Endothelial cell (in vitro differentiated cells): ENCODE measurements at places on chromosomes 13 and 19.
A peak's percentile ranks its signal among the peaks of the same experiment; 100 is the strongest.

DNA sequence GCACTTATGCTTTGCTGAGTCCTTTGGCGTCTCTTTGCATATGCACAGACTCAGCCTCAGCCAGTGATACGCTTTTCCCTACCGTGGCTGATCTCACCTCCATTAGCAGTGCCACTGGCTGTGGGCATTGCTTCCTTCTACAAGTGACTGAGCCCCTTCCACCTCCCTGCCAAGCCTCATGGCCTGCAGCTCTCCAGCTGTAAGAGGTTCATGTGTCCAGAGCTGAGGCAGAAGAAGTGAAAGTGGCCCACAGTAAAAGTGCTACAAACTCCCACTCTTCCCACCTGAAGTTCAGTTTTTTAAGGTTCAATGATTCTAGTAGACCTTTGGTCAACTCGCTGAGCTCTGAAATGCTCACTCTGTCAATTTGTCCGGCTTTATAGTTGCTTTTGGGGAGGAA lies 44.7 kb downstream of the SMARCA4 start:
- DNase-seq, result no peak

- no peak for DNase-seq
Measured at GRCh38 chr19:35805526-35806102, 7.0 kb downstream of the PRODH2 start.

DNA sequence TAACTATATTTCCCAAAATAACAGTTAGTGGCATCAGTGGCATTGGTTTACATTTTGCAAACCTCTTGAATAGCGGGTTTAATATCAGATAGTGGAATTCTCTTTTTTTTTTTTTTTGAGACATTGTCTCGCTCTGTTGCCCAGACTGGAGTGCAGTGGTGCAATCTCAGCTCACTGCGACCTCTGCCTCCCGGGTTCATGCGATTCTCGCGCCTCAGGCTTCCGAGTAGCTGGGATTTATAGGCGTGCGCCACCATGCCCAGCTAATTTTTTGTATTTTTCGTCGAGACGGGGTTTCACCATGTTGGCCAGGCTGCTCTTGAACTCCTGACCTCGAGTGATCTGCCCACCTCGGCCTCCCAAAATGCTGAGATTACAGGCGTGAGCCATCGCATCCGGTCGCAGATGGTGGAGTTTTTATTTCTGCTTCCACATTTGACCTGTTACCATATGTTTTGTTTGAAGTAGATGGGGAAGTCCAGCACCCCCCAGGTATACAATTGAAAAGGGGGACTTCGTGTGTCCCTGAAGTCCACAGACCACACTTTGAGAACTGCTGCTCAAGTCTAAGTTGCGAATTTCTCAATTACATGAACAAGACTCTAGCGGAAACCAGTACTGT lies 40.5 kb upstream of the XPO4 start:
- no peak for DNase-seq

GRCh38 chr13:34543836-34544235 lies 398.2 kb upstream of the NBEA start:
- no peak for DNase-seq

- DNase-seq, result no peak
Measured at GRCh38 chr13:21871919-21872318, 201.0 kb downstream of the FGF9 start.

DNA sequence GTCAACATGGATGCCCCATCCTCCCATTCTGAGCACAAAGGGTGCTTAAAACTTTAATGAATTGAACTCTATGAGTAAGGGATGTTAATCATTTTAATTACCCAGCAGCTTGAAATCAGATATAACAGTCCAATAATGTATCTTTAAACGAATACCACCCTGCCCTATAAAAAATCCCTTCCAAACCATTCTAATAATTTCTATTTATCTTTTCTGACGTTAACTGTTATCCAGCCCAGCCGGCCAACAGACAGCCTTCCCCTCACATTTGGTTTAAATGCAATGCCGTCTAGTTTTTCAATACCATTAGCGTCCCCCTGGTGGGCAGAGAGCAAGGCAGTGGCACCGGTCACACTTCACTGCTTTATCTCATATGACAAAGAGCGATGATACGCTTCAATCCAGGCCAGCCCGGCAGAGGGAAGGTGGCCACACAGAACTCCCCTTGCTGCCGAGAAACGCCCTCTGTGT lies 402.2 kb upstream of the ZNF507 start:
- DNase-seq, result peak; percentile 11

DNA sequence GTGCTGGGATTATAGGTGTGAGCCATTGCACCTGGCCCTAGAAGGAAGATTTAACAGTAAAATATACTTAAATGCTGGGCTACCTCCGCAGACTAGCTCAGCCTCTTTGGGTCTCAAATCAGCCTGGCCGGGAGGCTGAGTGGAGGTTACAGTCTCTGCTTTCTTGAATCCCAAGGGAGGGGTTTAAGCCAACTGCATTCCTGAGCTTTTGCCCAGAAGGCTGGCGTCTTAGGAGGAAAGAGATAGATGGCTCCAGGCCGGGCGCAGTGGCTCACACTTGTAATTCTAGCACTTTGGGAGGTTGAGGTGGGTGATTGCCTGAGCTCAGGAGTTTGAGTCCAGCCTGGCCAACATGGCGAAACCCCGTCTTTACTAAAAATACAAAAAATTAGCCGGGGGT lies 623 bp upstream of the C5AR1 start:
- no peak for DNase-seq

DNA sequence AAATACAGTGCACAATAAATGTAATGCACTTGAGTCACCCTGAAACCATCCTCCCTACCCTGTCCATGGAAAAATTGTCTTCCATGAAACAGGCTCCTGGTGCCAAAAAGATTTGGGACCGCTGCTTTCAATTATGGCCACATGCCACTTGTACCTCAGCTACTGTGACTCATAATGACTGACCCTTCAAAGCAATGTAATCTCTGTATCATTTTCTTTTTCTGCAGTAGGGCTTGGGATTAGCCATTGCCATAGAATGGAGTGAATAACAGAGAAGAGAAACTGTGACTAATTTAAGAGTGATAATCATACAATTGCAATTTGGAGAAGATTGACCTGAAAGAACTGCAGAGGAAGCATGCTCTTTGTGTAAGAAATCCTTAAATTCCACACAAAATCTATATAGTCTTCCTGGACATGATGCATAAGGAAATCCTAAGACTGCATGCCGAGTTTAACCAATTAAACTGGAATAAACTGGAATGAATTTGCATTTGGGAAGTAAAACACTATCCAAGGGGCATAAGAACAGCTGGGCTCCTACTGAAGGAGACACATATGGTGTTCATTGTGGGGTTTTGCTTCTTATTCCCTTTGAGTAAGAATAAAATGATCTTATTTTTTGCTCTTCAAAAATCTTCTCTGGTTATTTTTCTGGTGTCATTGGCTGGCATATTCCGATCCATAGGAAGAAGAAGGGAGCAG lies 59.5 kb upstream of the SLC7A1 start:
- no peak for DNase-seq

- no peak for DNase-seq
Measured at GRCh38 chr19:43839139-43839538, 12.0 kb downstream of the ZNF283 start.

- no peak for DNase-seq
Measured at GRCh38 chr13:85819513-85819912, 20.3 kb upstream of the SLITRK6 start.

DNA sequence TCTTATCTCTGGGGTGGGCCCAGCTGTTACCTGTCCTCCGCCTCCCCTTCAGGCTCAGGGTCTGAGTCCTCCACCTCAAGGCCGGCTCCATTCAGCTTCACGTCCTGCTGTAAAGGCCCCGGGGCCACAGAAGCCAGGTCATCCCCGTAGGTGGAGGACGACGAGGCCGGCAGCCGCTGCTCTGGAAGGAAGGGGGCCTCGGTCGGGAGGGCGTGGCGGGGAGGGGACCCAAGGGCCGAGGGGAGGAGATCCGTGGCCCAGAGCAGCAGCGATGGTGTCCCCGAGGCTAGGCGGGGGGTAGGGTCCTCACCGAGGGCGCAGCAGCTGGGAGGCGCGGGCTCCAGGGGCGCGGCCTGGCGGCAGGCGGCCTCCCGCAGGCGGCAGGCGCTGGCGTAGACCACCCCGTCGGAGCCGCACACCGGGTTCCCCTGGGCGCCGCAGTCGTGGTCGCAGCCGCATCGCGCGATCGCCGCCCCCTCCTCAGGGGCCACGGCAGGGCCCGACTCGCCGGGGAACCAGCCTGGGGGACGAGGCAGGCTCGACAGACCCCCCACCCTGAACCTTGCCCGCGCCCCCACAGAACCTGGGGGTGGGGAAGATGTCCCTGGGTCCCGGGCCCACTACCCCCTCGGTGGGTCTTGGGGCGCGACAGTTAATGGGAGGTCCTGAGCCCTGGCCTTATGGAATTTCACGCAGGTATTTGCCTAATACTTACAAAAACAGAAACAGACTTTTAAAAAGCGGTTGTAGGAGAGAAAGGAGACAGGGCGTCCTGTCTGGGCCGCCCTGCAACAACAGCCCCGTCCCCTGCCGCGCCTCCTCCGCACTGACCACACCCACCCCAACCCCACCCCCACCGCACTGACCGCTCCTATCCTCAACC lies 7.6 kb downstream of the F2RL3 start:
- DNase-seq, result peak; percentile 28

DNA sequence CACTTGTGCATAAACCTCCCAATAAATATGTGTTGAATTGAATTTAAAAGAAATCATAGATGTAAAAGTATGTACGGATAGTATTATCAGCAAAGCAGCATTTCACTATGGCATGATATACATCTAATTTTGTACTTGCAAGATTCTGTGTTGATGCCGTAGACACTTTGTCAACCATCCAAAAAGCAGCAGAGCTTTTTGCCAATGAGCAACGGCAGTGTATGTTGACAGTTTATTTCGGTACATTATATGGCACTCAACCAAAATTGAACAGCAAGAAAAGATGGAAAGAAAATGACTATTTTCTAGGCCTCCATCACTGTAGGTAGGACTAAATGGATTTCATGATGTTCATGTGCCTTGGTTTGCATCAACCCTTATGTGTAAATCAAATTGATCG lies 543.7 kb downstream of the DACH1 start:
- no peak for DNase-seq

DNA sequence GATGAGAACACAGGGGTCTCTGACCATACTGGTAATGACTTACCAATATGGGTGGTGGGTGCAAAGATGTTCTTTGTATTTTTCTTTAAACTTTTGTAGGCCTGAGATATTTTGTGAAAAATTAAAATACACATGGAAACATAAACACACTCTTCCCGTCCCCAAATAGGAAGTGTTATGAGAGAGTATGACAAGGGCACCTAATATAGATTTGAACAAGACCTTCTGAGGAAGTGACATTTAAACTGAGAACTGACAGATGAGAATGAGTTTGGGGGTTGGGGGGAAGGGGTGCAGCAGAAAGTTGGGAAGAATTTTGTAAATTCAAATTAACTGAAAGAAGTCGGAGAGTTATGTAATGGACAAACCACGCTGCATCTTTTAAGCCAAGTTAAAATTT lies 224.2 kb downstream of the RGCC start:
- no peak for DNase-seq

- DNase-seq, result peak; percentile 55
Measured at GRCh38 chr13:96020155-96020575, 33.0 kb downstream of the UGGT2 start.

DNA sequence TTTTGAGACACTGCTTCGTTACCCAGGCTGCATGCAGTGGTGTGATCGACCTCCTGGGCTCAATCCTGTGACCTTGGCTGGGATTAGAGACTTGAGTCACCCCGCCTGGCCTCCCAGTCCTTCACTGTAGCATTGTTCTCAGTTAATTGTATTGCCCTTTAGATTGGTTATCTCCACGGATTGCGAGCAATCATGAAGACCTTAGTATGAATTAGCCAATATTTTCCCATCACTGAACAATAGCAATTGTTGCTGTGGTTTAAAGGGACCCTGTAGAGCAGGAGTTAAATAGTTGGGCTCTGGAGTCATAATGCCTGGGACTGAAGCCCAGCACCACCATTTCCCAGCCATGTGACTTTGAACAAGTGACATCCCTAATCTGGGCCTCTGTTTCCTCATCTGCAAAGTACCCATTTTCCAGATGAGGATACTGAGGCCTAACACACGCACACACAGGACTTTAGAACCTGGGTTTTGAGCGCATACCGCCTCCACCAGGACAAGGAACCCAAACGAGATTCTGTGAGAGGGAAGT lies 8.4 kb downstream of the PPP1R14A start:
- no peak for DNase-seq

DNA sequence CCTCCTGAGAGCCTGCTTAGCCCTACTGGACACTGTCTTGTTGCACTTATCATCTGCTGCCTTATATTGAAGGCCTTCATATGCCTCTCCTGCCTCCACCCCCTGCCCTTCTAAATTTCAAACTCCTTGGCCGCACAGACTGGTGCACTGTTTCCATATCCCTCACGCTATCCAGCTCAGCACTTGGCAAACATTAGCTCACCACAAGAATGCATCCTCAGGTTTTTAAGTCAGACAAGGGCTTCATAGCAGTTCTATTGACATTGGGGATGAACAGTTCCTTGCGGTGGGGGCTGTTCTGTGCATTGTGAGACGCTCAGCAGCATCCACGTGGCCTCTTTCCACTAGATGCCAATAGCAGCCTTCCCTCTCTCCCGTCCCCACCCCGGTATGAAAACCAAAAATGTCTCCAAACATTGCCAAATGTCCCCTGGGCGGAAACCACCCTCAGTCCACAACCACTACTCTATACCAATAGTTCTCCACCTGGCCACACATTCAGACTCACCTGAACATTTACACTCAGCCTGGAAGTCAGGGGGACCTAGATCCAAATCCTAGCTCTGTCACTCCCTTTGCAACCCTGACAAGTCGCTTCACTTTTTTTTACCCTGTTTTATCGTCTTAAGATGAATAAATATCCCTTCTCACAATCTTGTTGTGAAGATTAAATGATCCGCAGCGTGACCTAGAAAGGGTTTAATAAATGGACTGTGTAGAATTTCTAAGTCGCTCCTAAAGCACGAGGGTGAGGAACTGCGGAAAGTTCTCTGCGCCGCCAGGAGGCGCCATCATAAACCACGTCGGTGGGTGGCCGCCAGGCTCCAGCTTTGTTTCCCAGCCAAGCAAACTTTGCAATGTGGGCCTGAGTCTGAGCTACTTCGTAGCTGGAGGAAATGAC lies 3.6 kb upstream of the CEACAM3 start:
- DNase-seq, result peak; percentile 70

GRCh38 chr19:11091703-11092153 lies 2.5 kb downstream of the LDLR start:
- peak; percentile 51 for DNase-seq

DNA sequence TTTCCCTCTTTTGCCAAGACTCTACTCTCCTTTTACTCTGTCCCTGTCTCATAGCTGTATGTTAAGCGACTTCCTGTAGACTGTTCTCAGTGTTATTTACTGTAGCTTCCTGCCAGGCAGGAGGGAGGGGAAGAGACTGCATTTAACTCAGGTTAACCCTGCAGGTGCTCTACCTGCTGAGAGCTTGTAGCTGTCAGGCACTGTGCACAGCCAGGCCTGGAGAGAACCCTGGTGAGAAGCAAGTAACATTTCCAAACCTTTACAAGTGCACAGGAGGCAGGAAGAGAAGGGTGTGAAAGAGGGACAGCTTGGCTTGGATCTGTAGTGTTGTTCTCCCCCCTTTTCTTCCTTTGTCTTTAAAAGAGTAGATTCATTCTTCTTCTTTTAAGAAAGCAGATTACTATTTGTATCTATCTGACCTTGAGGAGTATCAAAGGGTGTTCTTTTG lies 167.1 kb downstream of the LMO7 start:
- DNase-seq, result no peak

- DNase-seq, result no peak
Measured at GRCh38 chr13:76516013-76516412, 370.2 kb downstream of the KCTD12 start.

- no peak for DNase-seq
Measured at GRCh38 chr19:20351244-20351643, 184.2 kb downstream of the ZNF486 start.
